COR-L47 (cell line): ENCODE measurements at places on chromosomes 1 and 21.

DNA sequence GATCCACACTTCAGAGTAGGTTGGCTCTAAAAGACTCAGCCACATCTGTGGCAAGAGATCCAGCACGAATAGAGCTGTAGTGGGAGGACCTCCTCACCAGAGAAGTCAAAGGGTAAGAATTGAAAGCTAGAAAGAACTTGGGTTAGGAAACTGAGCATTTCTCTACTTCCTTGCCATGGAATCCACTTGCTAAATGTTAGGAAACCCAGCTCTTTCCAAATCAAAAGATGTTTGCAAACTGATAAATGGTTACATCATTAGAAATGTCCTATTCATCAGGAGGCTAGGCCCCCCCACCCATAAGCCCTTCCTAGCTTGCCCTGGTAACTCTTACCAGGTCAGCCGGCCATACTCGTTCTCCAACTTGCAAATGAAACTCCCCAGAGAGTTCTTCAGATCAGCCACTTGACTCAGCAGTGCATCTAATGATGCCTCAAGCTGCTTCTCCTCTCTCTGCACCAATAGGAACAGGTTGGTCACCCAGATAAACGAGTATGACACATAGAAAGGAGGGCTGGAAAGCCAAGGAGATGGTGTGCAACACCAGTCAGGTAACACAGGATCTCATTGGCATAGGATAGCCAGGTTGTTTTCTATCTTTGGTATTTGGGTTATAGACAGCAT lies 1.5 kb downstream of the MED8 start:
- no peak for DNase-seq

DNA sequence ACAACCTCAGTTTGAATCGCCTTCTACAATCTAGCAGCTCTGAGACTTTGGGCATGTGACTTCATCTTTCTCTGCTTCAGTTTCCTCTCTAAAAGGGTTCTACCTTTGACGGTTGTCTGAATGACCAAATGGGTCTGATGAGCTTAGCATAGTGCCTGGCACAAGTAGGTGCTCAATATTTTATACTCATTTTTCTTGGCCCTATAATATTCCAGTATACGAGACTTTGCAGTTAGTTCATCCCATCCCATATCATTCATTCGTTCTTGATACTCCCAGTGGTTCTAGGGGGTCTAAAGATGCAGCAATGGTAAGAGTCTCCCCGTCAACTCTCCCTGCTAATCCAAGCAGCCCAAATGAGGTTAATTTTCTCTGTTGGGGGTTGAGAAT lies 67.6 kb downstream of the ALPL start:
- DNase-seq, result no peak

- DNase-seq, result no peak
Measured at GRCh38 chr1:210440081-210440480, 111.4 kb downstream of the HHAT start.

- DNase-seq, result no peak
Measured at GRCh38 chr1:227343727-227344551, 25.6 kb upstream of the CDC42BPA start.

DNA sequence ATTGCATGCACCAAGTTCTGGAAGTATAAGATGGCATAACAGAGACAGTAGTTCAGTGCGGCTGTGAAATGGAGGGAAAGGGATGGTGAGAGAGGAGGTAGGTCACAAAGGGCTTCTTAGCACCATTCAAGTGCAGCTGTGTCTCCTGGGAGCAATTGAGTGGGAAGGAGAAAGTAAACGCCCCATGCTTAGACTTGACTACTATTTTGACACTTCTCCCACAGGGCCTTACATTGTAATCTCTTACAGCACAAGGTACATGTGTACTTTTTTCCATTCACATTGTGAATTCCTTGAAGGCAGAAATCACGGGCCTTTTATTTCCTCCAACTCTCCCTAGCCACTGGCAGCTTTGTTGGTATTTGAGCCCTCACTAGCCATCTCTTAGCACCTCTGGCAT lies 239.6 kb upstream of the FOXD3 start:
- DNase-seq, result no peak
